Fibroblast of lung (primary cell): ENCODE measurements at places on chromosomes 12 and 14. TPM values are rescaled to one million over a fixed set of nuclear protein-coding genes. Genes with fewer than 3 reads are reported as not detected.

STAC3 gene
- total RNA-seq: 0.26 and 0.33 TPM in 2 replicates

NR4A1 gene
- 2.1 and 3.8 TPM in 2 replicates for total RNA-seq

IL22 gene
- total RNA-seq: not detected in 2 replicates

ITGA7 gene
- total RNA-seq: 40.3 and 130 TPM in 2 replicates

TEX52 gene
- total RNA-seq: not detected in 2 replicates

GALNT6 gene
- total RNA-seq: 25.9 and 115 TPM in 2 replicates

TCTN2 gene
- total RNA-seq: 6.7 and 7.9 TPM in 2 replicates

INHBC gene
- total RNA-seq: not detected in 2 replicates

NYNRIN gene
- total RNA-seq: 8.2 and 16.2 TPM in 2 replicates

CAPZA3 gene
- total RNA-seq: not detected in 2 replicates

PRDM4 gene
- total RNA-seq: 18.2 and 22.5 TPM in 2 replicates

MUCL1 gene
- total RNA-seq: not detected in 2 replicates

TSPAN19 gene
- not detected in 2 replicates for total RNA-seq

TMPRSS12 gene
- not detected in 2 replicates for total RNA-seq

COX8C gene
- total RNA-seq: 0.33 TPM in 1 of 2 replicates, not detected in the other

TAS2R30 gene
- total RNA-seq: 2.6 and 4.0 TPM in 2 replicates

GPR132 gene
- 0.17 and 0.26 TPM in 2 replicates for total RNA-seq

TSPAN8 gene
- total RNA-seq: under 0.01 and 0.17 TPM in 2 replicates

TESPA1 gene
- not detected in 2 replicates for total RNA-seq
